ENCODE measurements at places on chromosomes 13 and 19. TPM values are rescaled to one million over a fixed set of nuclear protein-coding genes. Genes with fewer than 3 reads are reported as not detected.

DNA sequence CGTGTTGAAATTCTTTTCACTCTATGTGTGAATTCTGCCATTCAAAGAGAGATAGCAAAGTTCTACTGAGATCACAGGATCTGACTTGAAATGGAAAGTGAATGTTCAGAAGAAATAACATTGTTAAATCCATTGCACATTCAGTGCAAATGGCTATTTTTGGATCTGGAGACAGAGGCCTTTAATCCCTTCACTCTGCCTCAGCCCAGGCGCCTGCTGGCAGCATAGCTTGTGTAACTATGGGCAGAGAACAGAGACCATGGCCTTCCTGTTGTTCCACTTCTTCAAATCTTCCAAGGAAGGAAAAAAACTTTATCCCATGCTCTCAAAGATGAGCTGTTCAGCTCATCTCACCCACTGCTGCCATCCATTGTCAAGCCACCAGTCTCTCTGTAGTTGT, 265.4 kb downstream of the LMO7 start:
- no peak for DNase-seq

RASIP1 gene
- 15.5 TPM for polyA plus RNA-seq

- DNase-seq, result no peak
These were observed 416.5 kb downstream of the FGF14 start for GRCh38 chr13:101985321-101985720.

GIPR gene
- 0.70 TPM for polyA plus RNA-seq

ZNF285 gene
- 2.8 TPM for polyA plus RNA-seq

DNA sequence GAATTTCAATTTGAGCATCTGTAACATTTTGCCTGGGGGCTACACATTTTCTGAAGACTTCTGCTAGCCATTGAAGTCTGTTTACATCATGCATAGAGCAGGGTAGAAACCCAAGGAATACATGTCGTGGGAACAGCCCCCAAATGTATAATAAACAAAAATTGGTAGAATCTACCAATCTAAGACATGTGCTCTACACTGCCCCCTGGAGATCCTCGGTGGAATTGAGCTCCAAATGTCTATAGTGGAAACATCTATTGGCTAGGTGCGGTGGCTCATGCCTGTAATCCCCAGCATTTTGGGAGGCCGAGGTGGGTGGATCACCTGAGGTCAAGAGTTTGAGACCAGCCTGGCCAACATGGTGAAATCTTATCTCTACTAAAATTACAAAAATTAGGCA, 57.3 kb downstream of the MBD3L2B start:
- DNase-seq, result no peak

DNA sequence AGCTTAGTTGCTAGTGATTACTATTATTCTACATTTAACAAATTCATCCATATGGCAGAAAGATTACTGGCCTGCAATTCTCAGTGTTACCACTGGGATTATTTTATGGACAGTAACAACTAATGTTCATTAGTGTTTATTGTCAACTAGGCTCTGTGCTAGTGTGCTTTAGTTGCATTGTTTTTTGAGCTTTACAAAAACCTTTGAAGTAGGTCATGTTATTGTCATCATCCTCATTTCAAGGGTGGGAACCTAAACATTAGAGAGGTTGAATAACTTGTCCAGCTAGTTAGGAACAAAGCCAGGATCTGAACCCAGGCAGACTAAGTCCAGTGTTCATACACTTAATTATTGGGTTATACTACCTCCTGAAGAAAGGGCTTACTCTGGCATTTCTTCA, 27.8 kb upstream of the TDRD3 start:
- no peak for DNase-seq

- DNase-seq, result no peak
These were observed 32.1 kb downstream of the SMAD9 start for GRCh38 chr13:36887758-36888521.

DNA sequence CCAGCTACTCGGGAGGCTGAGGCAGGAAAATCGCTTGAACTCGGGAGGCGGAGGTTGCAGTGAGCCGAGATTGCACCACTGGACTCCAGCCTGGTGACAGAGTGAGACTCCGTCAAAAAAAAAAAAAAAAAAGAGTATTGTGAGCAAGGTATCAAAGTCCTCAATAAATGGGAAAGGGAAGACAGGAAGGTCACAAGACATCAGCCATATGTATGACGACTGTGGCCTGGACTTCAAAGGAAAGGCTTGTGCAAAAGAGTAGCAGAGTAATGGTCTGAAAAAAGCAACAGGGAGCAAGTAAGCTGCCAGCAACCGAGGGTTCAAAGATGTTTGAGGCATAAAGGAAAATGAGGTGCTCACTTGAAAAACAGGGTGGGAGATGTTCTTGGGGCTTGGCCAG, 116.0 kb upstream of the WASF3 start:
- no peak for DNase-seq
